Renal cortex interstitium (tissue), 15 donors: ENCODE measurements at places on chromosomes 6 and 20. TPM values are rescaled to one million over a fixed set of nuclear protein-coding genes. Genes with fewer than 3 reads are reported as not detected.
A peak's percentile ranks its signal among the peaks of the same experiment; 100 is the strongest.

DNA sequence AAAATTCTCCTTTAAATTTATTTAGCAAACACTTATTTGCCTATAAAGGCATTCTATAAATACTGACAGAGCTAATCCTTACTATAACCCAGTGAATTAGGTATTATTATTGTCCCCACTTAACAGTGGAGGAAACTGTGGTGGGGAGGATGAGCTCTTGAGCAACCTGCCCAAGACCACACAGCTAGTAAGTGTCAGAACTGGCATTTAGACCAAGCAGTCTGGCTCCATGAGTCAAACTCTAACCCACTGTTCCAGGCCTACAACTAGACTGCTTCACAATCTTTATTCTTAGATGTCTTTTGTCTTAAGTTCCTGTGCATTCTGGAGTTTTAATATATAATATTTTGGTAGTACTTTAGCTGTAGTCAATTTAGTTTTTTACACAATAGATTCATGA is 530.8 kb downstream of the BCKDHB start:
- no peak for DNase-seq

DNA sequence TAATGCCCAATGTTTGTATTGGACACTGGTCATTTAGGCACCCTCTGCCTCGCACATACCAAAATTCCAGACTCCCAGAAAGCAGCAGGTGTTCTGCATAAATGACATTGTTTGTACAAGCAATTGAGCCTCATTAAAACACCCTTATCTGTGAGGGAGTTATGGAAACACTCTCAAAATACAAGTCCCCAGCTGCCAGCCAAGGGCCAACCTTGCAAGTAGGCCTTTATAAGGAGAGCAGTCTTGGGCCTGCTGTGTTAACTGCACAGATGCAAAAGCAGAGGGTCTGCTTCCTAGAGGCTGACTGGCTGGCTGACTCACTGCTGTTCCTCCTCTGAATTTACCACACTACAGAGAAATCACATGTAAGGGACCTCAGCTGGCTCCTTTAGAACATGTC is 150.4 kb upstream of the HMGN3 start:
- DNase-seq: no peak

Gene HLA-DRB1
- polyA plus RNA-seq: 49.0 TPM

Gene HLA-DMB
- polyA plus RNA-seq: 75.3 TPM

GRCh38 chr6:81985191-81985590 is 232.7 kb upstream of the TENT5A start:
- no peak for DNase-seq

Gene BPI
- 1.4 TPM for polyA plus RNA-seq

DNA sequence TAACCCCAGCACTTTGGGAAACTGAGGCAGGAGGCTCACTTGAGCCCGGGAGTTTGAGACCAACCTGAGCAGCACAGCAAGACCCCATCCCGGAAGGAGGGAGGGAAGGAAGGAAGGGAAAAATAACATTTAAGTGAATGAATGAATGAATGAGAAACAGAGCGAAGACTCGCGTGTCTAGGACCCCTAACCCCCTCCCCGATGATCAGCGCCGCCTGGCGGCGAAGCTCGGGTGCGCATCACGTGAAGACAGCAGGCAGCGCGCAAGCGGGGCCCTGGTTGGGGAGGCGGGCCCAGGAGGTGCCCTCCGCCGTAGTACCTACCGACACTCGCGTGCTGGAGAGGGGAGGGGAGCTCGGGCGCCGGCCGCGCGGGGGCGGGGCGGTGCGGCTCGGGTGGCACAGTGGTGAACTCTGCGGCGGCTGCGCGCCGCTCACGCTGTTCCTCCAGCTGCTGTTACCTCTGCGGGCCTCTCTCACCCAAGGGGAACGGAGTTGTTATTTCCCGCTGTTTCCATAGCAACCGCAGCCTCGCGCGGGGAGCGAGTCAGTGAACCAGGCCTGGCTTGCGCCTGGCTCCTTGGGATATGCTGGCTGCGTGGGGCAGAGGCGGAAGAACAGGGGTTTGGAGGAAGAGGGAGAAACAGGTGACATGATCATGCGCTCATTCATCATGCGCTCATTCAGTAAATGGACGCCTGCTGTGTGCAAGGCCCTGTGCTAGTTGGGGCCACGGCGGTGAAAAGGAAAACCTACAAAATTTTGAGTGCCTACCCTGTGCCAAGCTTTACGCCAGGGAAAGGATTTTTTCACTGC is 2.0 kb upstream of the DCDC2 start:
- peak; percentile 96 for DNase-seq

Gene C6orf163
- polyA plus RNA-seq: 2.7 TPM

Gene RAET1L
- 0.23 TPM for polyA plus RNA-seq

DNA sequence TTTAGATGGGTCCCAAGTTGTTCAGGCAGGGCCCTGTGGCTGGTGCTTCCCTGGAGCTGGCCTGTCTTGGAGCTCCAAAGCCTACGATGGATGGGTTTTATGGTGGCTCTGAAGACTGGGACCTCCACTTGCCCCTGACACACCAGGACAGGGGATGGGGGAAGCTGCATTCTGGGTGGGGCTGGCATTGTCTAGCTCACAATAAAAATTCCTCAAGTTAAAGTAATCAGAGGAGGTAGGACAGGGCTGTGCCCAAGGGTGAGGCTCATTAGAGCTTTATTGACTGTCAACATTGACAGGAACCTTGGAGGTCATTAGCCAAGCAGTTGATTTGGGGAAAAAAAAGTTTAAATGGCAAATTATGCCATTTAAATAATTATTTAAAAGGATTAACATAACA is 35.7 kb downstream of the TFAP2C start:
- no peak for DNase-seq

GRCh38 chr6:53579338-53579737 is 34.4 kb upstream of the GCLC start:
- no peak for DNase-seq
